Stimulated activated CD8-positive, alpha-beta memory T cell treated with anti-CD3 and anti-CD28 coated beads, Interleukin-7, amount 100 ng/mL, for 48 hours (primary cell): ENCODE measurements at places on chromosomes 2 and 18.

- DNase-seq: no peak
Observed at GRCh38 chr18:34789768-34790344, 79.8 kb downstream of the DTNA start.

DNA sequence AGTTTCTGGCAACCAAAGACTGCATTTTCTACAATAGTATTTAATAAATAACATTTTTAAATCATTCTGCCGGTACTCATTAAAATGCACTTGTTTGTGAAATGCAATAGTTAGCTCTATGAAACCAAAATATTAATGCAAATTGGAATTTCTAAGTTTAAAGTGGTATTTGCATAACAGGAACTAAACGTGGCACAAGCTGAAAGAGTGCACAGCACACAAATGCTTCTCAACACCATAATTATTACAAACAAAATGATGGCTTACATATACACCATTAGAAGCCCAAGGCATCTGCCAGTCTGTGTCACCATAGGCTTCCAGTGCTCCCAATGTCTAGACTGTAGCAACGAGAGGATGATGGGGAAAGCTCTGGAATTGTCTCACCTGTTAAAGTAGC, 280.5 kb downstream of the TCF4 start:
- DNase-seq: no peak

GRCh38 chr2:42030200-42030759, 17.5 kb upstream of the PKDCC start:
- DNase-seq: no peak

DNA sequence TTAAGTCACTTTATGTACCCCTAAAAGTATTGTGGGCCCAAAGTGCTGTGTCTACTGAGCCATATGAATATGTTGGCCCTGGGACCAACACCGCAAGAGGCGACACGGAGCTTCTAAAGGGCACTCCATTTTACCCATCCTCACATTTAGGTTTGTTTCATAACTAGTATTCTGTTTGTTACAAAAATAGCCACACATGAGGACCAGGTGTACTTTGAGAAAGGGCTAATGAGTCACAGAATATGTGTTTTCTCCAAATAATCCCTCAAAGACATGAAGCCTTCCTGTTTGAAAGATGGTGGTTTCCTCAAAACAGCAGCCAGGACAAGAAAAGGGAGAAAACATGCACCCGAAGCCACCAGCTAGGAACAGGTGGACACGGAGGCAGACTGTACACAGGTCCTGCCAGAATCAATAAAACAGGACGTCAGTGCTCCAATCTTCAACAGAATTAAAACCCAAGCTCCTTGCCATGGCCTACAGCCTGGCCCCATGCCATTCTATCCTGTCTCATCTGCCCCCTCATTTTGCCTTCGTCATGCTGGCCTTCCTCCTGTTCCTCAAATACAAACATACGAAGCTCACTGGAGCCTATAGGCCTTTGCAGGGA, 21.8 kb upstream of the GRB14 start:
- no peak for DNase-seq

- peak; percentile 55 for DNase-seq
Observed at GRCh38 chr2:190408538-190409271, 550 bp downstream of the MFSD6 start.

- DNase-seq: no peak
Observed at GRCh38 chr2:132793532-132793931, 123.5 kb upstream of the LYPD1 start.

GRCh38 chr18:28065031-28065792, 111.7 kb downstream of the CDH2 start:
- no peak for DNase-seq

DNA sequence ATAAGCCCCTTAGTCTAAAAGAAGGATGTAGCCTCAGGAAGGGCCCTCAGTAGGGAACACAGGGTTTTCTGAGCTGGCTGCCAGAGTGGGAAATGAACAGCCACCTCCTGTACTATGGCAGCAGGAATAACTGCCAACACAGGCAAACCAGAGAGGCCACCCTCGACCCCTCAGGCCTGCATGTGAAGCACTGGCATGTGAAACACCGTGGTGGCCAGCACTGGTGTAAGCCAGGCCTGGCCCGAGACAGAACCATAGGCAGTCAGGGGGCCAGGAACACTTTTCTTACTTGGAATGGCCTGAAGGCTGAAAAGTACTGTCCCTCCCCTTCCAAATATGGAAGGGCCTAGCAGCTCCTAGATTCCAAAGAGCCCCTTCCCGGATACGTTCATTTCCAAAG, 28.2 kb downstream of the SFXN5 start:
- no peak for DNase-seq
